ENCODE measurements at places on chromosomes 5 and 9. TPM values are rescaled to one million over a fixed set of nuclear protein-coding genes. Genes with fewer than 3 reads are reported as not detected.

Gene SPATA31D1
- not detected for total RNA-seq

Gene C9
- 0.96 TPM for total RNA-seq

Gene PPP3R2
- not detected for total RNA-seq

Gene SPATA31D4
- total RNA-seq: not detected

Gene HTR1A
- total RNA-seq: not detected

Gene QRFP
- not detected for total RNA-seq

Gene CDC25C
- not detected for total RNA-seq

DNA sequence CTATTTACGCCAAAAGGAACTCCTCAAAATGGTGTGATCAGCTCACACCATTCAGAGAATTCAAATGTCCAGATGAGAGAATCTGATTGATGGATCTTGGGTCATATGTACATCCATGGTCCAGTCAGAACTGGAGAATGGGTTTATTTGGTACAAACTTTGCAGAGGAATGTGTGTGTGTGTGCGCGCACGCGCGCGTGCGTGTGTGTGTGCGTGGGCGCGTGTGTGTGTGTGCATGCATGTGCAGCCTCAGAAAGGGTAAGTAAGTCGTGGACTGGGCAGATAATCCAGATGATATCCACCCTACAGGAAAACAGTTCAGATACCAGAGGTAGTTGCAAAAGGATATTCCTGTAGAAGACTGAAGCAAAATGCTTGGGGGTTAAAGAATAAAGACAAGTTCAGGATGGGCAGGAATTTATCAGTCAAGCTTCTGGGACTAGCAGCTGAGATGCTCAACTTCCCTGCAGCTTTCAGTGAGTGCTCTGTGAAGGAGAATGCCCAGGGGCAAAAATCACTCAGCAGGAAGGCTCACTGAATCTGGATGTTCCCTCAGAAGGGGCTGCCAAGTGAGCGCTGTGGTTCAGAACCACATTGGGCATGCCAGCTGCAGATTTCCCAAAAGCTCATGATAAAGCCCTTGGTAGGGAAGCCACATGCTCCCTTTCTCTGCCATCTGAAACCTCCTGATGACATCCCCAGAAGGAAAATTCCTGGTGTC, 440.5 kb upstream of the SGCD start:
- H3K4me3 ChIP-seq: no peak overlapping the region
- H3K27ac ChIP-seq: no peak overlapping the region
- H3K4me1 ChIP-seq: no peaks in the 10 kb centered on the region
- no peaks in the 10 kb centered on the region for H3K36me3 ChIP-seq
- DNase-seq: no peak

DNA sequence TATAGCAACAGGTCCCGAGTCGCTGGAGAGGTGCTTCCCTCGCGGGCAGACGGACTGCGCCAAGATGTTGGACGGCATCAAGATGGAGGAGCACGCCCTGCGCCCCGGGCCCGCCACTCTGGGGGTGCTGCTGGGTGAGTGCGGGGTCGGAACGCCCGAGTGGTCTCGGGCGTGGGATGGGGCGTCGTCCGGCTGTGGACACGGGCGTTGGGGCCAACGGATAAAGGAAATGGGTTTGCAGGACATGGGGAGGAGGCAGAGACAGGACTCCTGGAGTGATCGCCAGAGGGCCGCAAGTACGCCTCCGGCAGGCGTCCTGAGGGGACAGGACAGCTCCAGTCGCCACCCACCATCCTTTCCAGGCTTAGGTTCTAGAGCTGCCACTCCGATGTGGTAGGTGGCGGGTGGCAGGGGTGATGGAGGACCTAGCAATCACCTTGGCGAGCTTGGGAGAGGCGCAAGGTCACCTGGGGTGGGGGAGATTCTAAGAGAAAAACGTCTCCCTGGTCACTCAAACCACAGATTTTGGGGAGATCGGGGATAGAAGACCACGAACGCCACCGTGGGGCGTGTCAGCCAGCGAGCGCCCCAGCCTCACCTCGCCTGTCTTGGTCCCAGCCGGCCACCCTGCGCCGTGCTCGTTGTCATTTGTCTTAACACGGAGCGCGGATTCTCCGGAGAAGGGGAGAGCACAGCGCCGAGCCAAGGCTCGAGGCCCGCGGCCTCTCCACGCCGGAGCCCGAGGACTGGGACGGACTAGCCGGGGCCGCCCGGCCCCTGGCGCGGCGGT, 922 bp downstream of the LMX1B start:
- H3K4me3 ChIP-seq: peak overlapping the region; percentile 26
- peaks cover 25% of the 10 kb centered on the region for H3K4me1 ChIP-seq
- H3K27ac ChIP-seq: no peak overlapping the region
- no peak for DNase-seq

GRCh38 chr5:50574121-50574520, 92.3 kb upstream of the PARP8 start:
- no peaks in the 10 kb centered on the region for H3K4me1 ChIP-seq
- no peaks in the 10 kb centered on the region for H3K36me3 ChIP-seq
- no peak overlapping the region for H3K27ac ChIP-seq
- H3K27me3 ChIP-seq: no peaks in the 10 kb centered on the region
- H3K4me3 ChIP-seq: no peak overlapping the region

DNA sequence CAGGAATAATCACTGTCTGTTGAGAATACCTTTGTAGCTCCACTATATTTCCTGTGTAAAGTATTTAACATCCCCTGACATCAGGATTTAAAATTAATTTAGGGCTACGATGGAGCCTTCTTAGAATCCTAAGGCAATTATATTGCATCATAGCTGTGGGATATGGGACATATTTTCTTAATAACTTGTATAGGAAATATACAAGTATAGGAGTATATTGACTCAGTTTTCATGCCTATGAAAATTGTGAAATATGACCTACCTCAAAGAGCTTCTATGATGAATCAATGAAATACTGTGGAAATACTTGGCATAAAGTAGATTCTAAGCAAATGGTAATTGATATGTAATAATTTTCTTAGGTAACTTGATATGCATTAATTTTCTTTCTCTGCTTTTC, 221.0 kb upstream of the KLF4 start:
- no peaks in the 10 kb centered on the region for H3K27me3 ChIP-seq
- no peak overlapping the region for H3K4me3 ChIP-seq
- no peaks in the 10 kb centered on the region for H3K36me3 ChIP-seq

GRCh38 chr5:137095597-137095996, 403.5 kb downstream of the SPOCK1 start:
- H3K36me3 ChIP-seq: no peaks in the 10 kb centered on the region
- H3K4me3 ChIP-seq: no peak overlapping the region
- H3K27ac ChIP-seq: no peak overlapping the region
- no peaks in the 10 kb centered on the region for H3K27me3 ChIP-seq

DNA sequence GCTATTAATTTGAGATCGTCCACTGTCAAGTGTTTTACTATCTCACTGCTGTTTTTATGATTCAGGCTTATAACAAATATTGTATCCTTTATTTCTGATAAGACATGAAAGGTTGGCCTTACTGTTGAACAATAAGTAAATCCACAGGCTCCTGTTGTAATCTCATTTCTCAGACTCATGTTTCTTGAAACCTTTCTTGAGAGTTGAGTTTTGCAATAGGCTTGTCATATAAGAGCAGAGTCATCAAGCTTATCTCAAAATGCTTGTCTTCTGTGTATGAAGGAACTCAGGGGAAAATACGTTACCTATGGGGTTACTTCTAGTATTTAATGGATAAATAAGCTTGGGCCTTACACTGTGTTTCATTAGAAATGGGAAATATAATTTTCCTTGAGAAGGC, 9.2 kb upstream of the TLX3 start:
- no peak overlapping the region for H3K4me3 ChIP-seq
- no peak overlapping the region for H3K27ac ChIP-seq
- DNase-seq: no peak
- H3K4me1 ChIP-seq: no peaks in the 10 kb centered on the region
- H3K36me3 ChIP-seq: no peaks in the 10 kb centered on the region

DNA sequence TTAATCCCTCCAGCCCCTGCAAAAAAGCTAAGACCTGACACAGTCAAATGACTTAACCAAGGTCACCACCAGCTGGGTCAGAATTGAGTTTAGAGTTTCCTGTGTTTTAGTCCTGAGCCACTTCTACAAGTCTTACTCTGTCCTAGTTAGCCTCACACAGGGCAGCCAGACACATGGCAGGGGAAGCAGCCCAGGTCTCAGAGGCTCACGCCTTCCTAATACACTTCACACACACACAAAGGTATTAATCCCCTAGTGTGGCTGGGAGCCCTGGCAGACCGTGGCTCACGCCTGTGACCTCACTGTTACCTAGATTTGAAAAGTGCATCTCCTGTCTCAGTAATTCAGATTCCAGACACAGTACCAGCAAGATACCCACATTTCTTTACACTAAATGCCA, 77.4 kb upstream of the WWC1 start:
- H3K4me3 ChIP-seq: no peak overlapping the region
- no peak for DNase-seq
- no peaks in the 10 kb centered on the region for H3K36me3 ChIP-seq
- H3K27me3 ChIP-seq: no peaks in the 10 kb centered on the region
- no peak overlapping the region for H3K27ac ChIP-seq
- H3K4me1 ChIP-seq: peaks cover 2% of the 10 kb centered on the region

- H3K27ac ChIP-seq: no peak overlapping the region
- DNase-seq: no peak
- no peaks in the 10 kb centered on the region for H3K36me3 ChIP-seq
- no peaks in the 10 kb centered on the region for H3K4me1 ChIP-seq
- H3K4me3 ChIP-seq: no peak overlapping the region
- no peaks in the 10 kb centered on the region for H3K27me3 ChIP-seq
These were observed 1329.0 kb upstream of the WWC1 start for GRCh38 chr5:166962461-166962860.

GRCh38 chr9:85743275-85744128, 1.7 kb upstream of the AGTPBP1 start:
- H3K27me3 ChIP-seq: no peaks in the 10 kb centered on the region
- H3K27ac ChIP-seq: no peak overlapping the region
- H3K4me3 ChIP-seq: no peak overlapping the region

GRCh38 chr5:119405419-119405818, 46.9 kb upstream of the HSD17B4 start:
- no peaks in the 10 kb centered on the region for H3K36me3 ChIP-seq
- H3K4me3 ChIP-seq: no peak overlapping the region
- no peaks in the 10 kb centered on the region for H3K4me1 ChIP-seq
- DNase-seq: no peak
- no peak overlapping the region for H3K27ac ChIP-seq
- H3K27me3 ChIP-seq: no peaks in the 10 kb centered on the region

DNA sequence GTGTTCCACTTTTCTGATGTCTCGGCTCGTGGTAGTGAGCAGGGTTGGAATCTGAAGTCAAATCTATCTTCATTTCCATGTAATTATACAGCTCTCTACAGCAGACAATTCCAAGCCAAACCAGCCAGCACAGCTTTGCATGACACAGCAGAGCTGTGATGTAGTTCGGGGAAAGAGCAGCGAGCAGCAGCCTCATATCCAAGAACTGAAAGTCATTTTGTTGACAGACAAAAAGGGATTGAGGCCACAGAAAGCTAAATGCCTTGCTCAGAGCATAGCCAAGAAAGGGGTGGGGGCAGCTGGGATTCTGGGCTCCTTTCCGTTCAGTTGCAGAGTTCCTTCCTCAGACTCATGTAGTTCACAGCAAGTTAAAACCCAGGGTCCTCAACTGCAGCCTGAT, 32.1 kb downstream of the LCP2 start:
- H3K27ac ChIP-seq: no peak overlapping the region
- no peak for DNase-seq
- H3K4me3 ChIP-seq: no peak overlapping the region
- H3K27me3 ChIP-seq: no peaks in the 10 kb centered on the region
- no peaks in the 10 kb centered on the region for H3K36me3 ChIP-seq

DNA sequence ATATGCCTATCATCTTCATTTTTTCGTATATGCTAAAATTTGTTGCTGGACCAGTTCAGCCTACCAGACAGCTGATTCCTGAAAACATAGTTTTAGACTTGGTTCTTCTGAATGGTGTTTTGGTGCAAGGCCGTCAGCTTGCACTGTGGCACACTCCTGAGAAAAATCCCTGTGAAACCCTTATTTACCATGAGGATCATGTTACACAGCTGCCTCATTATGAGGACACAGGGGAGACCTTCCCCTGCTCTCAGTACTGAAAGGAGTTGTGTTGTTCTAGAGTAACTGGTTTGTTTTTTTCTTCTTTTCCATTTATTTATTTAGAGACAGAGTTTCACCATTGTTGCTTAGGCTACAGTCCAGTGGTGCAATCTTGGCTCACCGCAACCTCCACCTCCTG, 37.6 kb downstream of the MAST4 start:
- H3K4me1 ChIP-seq: no peaks in the 10 kb centered on the region
- DNase-seq: no peak
- no peaks in the 10 kb centered on the region for H3K36me3 ChIP-seq
- no peak overlapping the region for H3K4me3 ChIP-seq
- H3K27me3 ChIP-seq: no peaks in the 10 kb centered on the region

All from ascending aorta (tissue), 2 donors.